ENCODE measurements at places on chromosomes 6 and 20. TPM values are rescaled to one million over a fixed set of nuclear protein-coding genes. Genes with fewer than 3 reads are reported as not detected.

DNA sequence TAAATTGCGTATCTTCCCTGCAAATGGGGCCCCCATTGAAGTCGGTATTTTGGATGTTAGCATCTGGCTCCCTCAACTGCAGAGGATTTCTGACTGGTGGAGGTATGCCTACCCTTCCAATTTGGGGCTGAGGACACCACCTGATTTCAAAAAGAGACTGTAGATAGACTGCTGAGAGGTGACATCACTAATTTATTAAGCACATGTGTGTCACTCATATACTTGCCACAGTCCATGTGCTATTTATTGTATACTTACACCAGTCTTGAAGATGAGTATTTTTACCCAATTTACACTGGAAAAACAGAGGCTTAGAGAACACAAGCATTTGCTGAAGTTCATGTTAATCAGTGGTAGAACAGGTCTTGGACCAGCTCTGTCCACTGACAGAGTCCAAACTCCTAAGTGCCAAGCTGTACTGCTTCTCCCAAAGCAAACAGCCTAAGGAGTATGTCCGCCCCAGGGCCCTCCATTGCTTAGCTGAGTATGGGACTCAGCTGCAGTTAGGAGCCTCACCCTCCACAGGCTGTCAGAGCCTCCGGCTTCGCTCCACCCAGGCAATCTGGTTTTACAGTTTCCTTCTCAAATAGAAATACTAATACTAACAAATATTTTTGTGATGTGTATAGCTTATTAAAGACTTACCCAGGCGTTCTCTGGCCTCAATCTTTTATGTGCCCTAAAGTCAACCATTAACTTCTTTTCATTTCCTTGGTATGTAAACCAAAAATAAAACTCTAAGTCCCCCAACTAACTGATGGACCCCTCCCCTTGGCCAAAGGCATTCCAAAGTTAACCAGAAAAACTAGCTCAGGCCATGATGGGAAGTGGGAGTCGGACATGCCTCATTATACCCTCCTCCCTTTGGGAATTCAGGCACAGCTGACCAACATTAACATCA lies 17.5 kb downstream of the RIN2 start:
- DNase-seq, result no peak

- no peak for DNase-seq
These were observed 45.3 kb upstream of the ZNF184 start for GRCh38 chr6:27517928-27518787.

GRCh38 chr6:37624606-37625574 lies 72.8 kb downstream of the MDGA1 start:
- no peak for DNase-seq

GRCh38 chr6:95805699-95806098 lies 210.1 kb upstream of the FUT9 start:
- DNase-seq, result no peak

- DNase-seq, result no peak
These were observed 381.1 kb upstream of the ZFP64 start for GRCh38 chr20:52572687-52573086.

DNA sequence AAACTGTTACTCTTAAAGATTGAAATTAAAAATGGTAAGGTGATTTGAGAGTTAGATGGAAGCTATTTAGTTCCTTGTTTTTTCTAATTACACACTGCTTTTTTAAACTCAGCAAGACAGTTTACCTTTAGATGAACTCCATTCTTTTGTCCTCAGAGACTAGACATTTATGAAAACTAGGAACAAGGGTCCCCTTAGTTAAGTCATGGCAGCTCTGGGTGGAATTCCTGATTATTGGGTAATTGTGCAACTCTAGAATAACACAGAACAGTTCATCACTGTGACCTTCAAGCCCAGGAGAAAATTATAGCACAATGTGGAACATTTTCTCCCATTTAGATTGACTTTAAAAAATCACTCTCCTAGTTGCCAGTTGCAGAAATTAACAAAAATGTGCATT lies 251.7 kb downstream of the NKAIN2 start:
- DNase-seq, result no peak

LY6G6C gene
- total RNA-seq, result not detected

UBE2C gene
- total RNA-seq, result 447 TPM

MCHR2 gene
- total RNA-seq, result not detected

Measured in epithelial cell of proximal tubule (primary cell).